ENCODE measurements at places on chromosomes 7 and 10. TPM values are rescaled to one million over a fixed set of nuclear protein-coding genes. Genes with fewer than 3 reads are reported as not detected.

WIPF3 gene
- not detected for total RNA-seq

CALD1 gene
- total RNA-seq = 510 TPM

CAMK2G gene
- 22.4 TPM for total RNA-seq

SLC13A1 gene
- total RNA-seq = not detected

SFRP4 gene
- total RNA-seq = 65.8 TPM

CASP7 gene
- 27.1 TPM for total RNA-seq

TUBAL3 gene
- total RNA-seq = not detected

ERVW-1 gene
- total RNA-seq = not detected

LIPN gene
- total RNA-seq = not detected

TSPAN33 gene
- 0.12 TPM for total RNA-seq

IFIT1 gene
- 27.1 TPM for total RNA-seq

COBL gene
- total RNA-seq = not detected

CALML5 gene
- not detected for total RNA-seq

FIGNL1 gene
- 10.8 TPM for total RNA-seq

PPP1R3A gene
- not detected for total RNA-seq

SCIN gene
- total RNA-seq = 0.23 TPM

HTRA1 gene
- total RNA-seq = 98.8 TPM

GFRA1 gene
- 0.35 TPM for total RNA-seq

MTG1 gene
- total RNA-seq = 19.2 TPM

SYT15B gene
- not detected for total RNA-seq

ADAM22 gene
- 0.08 TPM for total RNA-seq

CACNA2D1 gene
- 71.3 TPM for total RNA-seq

GDF10 gene
- 1.1 TPM for total RNA-seq

ZNF862 gene
- 7.4 TPM for total RNA-seq

PLPP4 gene
- 3.2 TPM for total RNA-seq

NEUROG3 gene
- not detected for total RNA-seq

GATA3 gene
- 0.08 TPM for total RNA-seq

CRPPA gene
- total RNA-seq = 1.2 TPM

MSMB gene
- total RNA-seq = not detected

EPHB6 gene
- 9.9 TPM for total RNA-seq

SPDYE16 gene
- 0.12 TPM for total RNA-seq

ADRB1 gene
- not detected for total RNA-seq

CYP3A7 gene
- total RNA-seq = not detected

LEP gene
- 0.94 TPM for total RNA-seq

AGFG2 gene
- 1.2 TPM for total RNA-seq

PDK4 gene
- total RNA-seq = 0.15 TPM

ANKRD30A gene
- not detected for total RNA-seq

PDCD4 gene
- total RNA-seq = 43.7 TPM

CYP2W1 gene
- total RNA-seq = not detected

SUMF2 gene
- 185 TPM for total RNA-seq

IGF2BP3 gene
- 40.6 TPM for total RNA-seq

ADAP1 gene
- 2.3 TPM for total RNA-seq

PPP1R17 gene
- not detected for total RNA-seq

LIPJ gene
- total RNA-seq = not detected

ITIH5 gene
- total RNA-seq = 0.08 TPM

TAS2R5 gene
- total RNA-seq = 0.38 TPM

ABCB4 gene
- 0.12 TPM for total RNA-seq

C10orf143 gene
- total RNA-seq = 0.82 TPM

NXPH1 gene
- not detected for total RNA-seq

WNT8B gene
- not detected for total RNA-seq
